ENCODE measurements at places on chromosomes 7 and 10.

DNA sequence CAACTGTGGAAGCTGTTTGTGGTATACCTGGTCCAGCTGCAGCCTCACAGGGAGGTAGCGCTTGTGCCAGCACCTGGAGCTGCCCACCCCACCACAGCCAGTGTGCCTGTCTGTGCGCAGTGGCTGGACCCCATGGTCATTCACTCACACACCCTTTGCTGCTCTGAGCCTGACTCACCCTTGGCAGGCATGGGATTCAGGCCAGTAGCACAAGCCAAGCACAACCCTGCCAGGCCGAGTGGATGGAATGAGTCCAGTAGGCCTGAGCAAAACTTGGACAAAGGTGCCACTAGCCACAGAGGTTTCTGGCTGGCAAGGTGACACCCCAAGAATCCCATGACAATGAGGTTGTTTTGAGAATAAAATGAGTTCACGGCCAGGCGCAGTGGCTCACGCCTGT is 19.0 kb downstream of the RBM48 start:
- DNase-seq, result no peak

GRCh38 chr7:36894190-36894589 is 169.9 kb upstream of the AOAH start:
- no peak for DNase-seq

DNA sequence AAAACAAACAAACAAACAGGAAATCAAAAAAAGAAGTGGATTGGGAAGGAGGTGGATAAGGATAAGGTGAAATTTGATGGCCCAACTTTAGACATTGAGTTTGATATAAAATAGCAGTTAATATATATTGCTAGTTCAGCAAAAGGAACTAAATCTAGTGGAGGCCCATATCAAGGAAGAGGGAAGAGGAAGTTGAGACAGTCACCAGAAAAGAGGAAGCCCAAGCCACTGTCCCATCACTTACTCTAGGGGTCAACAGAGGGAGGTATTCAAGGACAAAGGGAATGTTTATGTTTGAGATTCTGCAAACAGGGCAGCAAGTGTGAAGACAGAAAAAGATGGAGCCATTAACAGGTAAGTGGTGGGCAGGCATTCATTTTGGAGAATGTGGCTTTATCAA is 3.7 kb downstream of the LAMTOR4 start:
- DNase-seq, result no peak

DNA sequence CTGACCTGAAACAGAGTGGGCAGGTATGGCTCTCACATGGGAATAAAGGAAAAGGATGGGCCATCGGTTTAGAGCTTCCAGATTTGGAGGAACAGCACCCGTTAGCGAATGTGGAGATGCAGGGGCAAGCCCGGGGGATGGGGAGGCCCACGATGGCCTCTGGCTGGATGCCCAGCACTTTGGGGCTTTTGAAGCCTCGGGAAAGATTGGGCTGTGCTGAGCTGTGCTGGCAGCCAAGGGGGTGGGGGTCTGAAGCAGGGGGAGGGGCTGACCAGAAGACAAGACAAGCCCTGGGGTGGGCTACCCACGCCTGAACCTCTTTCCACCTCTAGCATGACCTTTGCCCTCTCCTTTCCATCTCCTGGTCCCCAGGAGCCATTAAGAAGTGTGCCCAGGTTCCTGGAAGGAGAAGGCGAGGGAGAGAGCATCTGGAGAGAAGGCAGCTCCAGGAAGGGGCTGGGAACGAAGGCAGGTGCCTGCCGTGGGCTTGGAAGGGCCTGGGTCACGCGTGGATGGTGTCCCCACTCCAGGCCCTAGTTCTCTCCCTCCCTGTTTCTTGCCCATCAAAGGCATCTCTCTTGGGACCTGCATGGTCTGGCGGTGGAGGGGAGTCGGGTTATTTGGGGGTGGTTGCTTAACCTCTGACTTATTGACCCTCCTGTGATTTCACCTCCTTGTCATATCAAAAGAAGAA is 39.7 kb downstream of the JAKMIP3 start:
- DNase-seq, result no peak

- DNase-seq, result peak; percentile 86
Observed at GRCh38 chr7:116953906-116954838, 871 bp downstream of the ST7 start.
